NCI-H1436 treated with DMSO at 0.1 percent for 48 hours (cell line): ENCODE measurements at places on chromosomes 3 and 15.

DNA sequence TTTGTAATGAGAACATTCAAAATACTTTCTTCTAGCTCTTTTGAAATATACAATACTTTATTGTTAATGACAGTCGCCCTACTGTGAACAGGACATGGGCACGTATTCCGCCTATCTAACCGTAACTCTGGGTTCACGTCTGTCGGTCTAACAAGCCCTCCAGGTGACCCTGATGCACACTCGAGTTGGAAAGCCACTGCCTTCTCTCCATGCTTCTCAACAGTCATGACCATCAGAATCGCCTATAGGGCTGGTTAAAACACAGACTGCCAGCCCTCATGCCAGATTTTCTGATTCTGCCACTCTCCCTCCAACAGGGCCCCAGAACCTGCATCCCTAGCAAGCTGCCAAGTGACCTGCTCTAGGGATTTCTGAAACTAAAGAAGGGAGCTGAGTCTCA is 140.2 kb downstream of the FOXP1 start:
- no peak for DNase-seq

- DNase-seq, result no peak
Measured at GRCh38 chr3:196979545-196979944, 10.9 kb upstream of the PIGZ start.

- DNase-seq, result no peak
Measured at GRCh38 chr3:124177071-124177470, 185.1 kb upstream of the ROPN1 start.

DNA sequence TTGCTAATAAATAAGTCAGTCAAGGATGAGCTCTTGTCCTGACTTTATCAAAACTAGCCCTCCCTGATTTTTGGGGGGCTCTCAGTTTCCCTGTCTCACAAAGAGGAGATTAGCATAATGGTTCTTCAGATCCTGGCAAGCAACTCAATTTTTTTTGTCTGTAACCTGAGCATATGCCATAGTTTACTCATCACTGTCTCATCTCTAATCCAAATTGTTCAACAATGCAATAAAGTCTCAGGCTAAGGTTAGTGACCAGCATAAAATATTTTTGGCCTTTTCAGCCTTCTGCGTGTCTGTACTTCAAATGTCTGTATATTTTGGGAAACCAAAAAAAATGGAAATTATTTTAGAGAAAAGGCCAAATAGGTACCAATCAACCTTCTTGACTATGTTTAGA is 465.6 kb upstream of the TPRG1 start:
- DNase-seq, result no peak

DNA sequence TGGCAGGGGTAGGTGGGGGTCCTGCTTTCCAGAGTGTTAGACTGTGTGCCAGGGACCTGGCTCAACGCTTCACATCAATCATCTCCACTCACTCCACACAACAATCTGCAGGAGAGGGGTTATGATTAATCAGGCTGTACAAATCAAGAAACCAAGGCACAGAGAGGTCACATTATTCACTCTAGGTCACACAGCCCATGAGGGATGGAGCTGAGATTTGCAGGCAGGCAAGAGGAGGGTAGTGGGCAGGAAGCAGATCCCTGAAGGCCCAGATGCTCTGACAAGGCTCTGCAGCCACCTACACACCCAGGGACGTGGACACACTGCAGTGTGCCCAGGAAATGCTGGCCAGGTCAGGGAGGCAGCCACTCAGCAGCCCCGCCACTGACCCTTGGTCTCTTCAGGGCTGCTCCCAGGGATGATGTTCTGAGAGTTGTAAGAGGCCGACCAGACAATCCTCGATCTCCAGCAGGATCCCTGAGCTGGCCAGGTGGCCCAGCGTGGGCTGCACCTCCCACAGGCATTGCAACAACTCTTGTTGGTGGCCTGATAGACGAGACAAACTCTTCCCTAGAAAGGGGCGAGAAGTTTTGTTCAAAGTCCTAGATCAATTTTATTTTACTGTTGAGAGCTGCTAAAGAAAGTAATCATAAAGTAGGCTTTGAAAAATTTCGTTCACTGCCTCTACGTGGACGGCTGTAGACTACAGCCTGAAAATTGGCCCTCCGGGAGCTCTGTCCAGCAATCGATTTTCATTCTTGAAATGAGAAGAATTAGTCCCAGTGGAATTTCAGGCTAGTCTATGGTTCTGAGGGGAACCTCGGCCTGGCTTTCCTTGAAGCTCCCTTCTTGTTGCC is 4.2 kb upstream of the SLC6A6 start:
- DNase-seq, result no peak

DNA sequence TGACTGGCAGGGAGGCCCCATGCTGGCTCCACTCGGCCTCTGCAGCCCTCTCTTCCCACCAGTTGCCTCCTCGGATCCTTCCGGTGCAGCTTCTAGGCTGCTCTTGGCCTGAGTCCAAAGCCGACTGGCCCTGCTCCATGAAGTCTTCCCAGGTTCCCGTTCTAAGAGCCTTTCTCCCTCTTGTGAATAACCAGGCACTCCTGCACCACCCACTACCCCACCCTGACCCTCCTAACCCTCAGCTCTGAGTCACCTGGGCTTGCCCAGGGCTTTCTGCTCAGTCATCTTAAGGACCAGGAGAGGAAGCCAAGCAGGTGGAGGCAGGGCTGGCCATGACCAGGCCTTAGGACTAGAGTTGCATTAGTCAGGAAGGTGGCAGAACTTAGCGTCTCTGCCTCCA is 28.1 kb upstream of the CNBP start:
- DNase-seq, result no peak

DNA sequence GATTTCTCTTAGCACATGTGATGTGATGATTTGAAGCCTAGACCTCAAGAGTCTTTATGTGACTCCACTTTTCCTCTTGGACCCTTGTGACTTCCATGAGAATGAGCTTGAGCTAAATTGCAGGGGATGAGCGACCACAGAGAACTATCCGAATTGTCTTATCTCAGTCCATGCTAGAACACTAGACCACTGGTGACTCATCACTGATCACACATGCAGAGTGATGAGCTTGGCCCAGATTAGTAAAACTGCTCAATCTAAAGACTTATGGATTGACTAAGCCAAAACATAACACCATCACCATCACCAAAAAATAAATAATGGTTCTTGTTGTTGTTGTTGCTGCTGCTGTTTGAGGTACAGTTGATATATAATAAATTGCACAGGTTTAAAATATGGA is 114.1 kb upstream of the CFAP20DC start:
- no peak for DNase-seq

DNA sequence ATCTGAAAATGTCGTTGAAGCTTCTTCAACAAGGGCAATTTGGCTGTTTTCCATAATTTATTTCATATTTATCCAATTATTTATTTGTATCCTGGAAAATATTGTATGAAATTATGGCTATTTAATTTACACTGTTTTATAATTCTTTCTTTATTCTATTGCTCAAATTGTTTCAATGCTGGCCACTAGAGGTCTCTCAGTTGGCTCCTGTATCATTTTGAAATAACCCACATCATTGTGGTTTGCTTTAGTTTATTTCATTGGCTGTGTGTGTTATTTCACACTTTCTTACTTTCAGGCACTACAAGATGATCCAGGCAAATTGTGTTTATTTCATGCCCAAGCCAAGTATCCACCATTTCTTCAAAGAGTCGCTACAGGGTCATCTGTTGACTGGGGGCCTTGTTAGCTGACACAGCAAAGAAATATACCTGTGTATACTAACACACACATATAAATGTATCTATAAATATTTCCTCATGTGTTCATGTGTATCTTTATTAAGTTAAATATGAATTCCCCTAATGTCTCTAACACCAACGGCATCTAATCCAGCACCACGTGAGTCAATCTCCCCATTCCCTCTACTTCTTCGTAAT is 86.2 kb downstream of the NPAP1 start:
- no peak for DNase-seq

GRCh38 chr3:148289159-148289558 is 408.5 kb upstream of the AGTR1 start:
- DNase-seq, result no peak

DNA sequence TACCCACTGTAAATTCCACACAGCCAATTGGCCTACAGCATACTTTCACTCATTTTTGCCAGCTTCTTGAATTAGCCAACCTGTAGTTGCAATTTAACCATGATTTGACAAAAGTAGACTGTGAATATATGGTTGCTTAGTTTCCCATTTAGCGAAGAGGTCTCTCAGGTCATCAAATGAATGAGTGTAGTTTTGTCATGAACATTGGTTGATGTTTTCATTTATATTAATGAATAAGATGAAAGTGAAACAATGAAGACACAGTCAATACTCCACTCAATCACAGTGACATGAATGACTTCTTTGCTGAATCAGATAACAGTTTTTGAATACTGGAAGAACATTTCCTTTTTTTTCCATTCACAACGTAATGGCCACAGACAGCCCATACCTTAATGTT is 15.3 kb upstream of the FAM3D start:
- no peak for DNase-seq

- DNase-seq, result no peak
Measured at GRCh38 chr3:138051947-138052802, 42.2 kb downstream of the CLDN18 start.

DNA sequence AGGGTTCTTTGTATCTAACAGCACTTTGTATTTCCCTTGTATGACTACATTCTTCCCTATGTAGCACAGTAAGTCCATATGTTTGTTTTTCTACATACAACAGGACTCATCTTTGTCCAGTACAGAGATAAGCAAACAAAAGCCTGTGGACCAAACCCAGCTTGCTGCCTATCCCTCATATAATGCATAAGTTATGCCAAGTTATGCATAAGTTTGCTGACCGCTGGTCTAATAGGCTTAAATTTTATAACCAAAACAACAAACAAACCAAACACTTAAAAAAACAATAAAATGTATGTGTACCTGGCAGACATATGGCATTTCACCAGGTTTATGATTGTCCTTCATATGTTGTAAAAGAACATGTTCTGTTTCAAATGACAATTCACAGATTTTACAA is 56.0 kb downstream of the ZNF280D start:
- DNase-seq, result no peak

DNA sequence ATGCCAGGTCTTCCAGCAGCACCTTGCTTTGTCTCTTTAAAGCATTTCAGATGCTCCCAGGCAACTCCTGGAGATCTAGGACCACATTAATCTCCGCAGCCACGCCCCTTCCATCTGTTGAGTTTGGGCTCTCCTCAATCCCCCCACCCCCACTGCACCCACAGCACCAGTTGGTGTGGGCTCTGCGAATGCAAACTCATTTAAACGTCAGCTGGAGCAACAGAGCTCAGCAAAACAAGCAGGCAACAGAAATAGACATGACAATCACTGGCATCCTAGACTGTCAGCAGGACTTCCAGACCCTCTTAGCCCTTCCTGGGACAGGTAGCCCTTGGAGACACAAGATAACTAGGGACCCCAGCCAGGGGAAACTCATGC is 106.9 kb downstream of the LSM3 start:
- DNase-seq, result no peak

- no peak for DNase-seq
Measured at GRCh38 chr3:149374391-149374790, 3.1 kb downstream of the TM4SF1 start.

GRCh38 chr3:14430706-14431451 is 28.5 kb downstream of the SLC6A6 start:
- no peak for DNase-seq

DNA sequence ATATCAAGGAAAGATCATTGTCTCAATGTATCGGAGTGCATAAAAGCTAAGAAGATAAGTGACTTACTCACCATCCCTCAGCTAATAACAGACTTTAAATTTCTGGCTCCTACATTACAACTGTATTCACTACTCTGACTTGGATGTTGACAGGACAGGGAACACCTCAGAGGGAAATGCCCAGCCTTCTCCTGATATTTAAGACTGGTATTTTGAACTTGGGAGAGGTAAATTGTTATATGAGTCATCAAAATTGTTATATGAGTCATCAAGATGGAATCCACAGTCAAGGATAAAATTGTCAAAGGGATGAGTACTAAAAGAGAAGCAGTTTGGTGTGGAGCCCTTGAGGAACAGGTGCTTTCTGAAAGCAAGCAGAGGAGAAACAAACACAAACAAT is 961.4 kb downstream of the VGLL3 start:
- no peak for DNase-seq

GRCh38 chr3:129118745-129119144 is 2.9 kb downstream of the RAB43 start:
- DNase-seq, result no peak

DNA sequence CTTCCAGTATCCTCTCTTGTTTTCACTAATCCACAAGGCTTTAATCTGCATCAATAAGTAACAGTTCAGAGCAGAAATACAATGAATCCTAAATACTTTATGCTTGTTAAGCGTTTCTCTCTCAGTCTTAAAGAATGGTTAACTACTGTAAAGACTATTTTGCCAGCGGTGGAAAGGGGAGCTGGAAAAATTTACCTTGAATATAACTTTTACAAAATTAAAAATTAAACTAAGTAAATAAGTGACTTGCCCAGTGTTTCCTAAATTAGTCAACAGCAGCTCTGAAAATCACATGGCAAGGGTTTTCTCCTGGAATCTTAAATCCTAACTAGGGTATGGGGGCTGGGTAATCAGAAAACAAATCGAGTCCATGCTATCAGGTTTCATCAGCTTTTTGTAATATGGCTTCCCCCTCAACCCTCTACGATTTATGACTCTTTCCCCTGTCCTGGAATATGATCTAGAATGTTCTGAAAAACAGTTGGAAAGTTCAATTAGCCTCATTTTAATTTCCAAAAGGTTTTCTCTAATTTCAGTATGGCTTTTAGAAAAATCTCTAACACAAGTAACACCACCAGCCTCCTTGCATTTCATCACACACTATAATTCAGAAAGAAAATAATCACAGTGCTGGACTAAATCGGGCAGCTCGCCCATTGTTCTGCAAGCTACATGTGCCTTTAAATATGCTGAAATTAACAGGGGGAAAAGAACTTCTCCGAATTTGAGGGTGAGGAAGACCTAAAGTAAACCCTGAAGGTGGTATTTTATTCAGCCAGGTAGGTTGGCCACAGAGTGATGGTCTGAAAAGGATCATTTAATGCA is 133.5 kb downstream of the ADAMTS9 start:
- no peak for DNase-seq

DNA sequence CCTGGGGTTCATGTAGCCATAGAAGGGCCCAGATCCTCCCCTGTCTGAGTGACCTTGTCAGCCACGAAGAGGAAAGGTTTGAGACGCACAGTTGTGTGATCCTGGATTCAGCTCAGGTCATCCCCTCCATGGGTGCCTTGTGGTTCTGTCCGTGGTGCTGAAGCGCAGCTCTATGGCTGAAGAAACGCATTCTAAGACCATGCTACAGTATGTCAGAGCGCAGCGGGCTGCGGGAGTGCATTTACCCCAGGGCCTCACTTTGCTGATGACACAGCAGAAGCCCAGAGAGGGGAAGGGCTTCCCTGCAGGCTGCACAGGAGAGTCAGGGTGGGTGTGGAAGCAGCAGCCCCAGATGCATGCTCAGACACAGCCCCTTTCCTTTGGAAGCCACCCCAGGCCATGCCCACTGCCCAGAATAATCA is 68.8 kb upstream of the IQSEC1 start:
- DNase-seq, result no peak

- DNase-seq, result no peak
Measured at GRCh38 chr3:129184396-129184657, 631 bp upstream of the CNBP start.

DNA sequence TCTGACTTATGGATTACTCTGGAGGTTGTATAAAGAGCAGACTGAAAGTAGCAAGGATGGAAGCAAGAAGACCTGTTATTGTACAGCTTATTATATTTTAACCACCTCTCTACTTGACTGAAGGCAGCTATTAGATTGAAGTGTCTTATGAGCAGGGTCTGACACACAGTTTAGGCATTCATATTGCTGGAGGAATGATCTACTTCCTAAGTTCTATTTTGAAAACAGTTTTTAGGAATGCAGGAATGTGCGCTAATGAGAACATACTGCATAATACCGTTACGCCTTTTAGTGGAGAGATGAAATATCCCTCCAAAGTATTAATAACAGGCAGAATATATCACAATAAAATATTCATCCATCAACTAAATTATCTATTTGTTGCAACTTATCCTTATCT is 193.3 kb downstream of the ISL2 start:
- DNase-seq, result no peak
